Keratinocyte (primary cell): ENCODE measurements at places on chromosomes 16 and 17.

- no peak for DNase-seq
These were observed 17.8 kb downstream of the TSPOAP1 start for GRCh38 chr17:58310511-58311428.

- DNase-seq = no peak
These were observed 146.8 kb downstream of the ZFHX3 start for GRCh38 chr16:72901000-72901627.

DNA sequence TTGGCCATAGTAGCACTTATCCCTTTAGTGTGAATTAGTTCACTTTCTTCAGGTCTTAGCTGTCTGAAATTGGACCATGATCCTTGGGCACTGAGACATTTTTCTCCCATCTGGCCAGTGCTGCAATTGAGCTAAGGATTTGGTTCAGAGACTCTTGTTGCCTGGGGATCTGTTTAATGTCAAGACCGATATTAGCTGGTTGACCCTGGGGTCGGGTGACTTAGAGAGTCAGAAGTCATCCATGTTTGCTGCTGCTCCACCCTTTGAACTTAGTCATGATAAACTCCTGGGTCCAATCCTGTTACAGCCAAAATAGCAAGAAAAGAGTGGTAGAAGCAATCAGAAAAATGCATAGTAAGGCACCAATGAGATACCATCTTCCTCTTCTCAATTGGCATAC is 45.8 kb upstream of the TOX3 start:
- DNase-seq = no peak

DNA sequence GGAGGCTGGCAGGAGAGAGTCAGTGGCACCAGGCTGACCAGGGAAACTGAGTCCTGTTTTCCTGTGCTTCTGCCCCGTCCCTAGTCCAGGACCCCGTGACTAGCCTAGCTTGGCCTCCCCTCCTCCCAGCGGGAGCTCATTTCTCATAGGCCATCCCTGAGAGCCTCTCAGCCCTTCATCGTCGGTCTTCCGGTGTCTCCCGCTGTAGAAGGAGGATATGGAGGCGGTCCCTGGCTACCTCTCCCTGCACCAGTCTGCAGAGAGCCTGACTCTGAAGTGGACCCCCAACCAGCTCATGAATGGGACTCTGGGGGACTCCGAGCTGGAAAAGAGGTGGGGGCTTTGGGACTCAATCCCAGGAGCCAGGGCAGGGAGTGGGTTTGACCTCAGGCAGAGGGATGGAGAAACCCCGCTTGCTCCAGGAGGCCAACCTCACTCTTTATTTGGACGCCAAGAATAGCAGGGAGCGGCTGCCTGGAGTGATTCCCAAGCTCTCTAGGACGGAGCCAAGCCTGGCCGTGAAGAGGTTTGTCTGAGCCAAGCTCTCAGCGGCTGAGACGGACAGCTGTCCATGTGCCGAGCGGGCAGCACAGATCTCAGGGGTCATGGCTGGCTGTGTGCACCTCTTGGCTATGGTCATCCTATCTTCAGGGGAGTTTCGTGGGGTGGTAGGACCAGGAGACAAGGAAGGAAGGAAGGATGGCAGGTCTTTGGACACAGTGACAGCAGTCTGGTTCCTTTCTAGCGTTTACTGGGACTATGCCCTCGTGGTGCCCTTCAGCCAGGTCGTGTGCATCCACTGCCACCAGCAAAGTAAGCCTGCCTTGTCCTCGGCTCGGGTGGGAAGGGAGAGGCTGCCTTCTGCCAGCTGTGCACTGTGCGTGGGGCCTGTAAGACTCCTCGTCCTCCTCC is 26.8 kb downstream of the SGSM2 start:
- DNase-seq = no peak

GRCh38 chr17:30436729-30437128 is 40.5 kb upstream of the GOSR1 start:
- DNase-seq = no peak

- DNase-seq = no peak
These were observed 761 bp downstream of the GAN start for GRCh38 chr16:81315271-81316175.

DNA sequence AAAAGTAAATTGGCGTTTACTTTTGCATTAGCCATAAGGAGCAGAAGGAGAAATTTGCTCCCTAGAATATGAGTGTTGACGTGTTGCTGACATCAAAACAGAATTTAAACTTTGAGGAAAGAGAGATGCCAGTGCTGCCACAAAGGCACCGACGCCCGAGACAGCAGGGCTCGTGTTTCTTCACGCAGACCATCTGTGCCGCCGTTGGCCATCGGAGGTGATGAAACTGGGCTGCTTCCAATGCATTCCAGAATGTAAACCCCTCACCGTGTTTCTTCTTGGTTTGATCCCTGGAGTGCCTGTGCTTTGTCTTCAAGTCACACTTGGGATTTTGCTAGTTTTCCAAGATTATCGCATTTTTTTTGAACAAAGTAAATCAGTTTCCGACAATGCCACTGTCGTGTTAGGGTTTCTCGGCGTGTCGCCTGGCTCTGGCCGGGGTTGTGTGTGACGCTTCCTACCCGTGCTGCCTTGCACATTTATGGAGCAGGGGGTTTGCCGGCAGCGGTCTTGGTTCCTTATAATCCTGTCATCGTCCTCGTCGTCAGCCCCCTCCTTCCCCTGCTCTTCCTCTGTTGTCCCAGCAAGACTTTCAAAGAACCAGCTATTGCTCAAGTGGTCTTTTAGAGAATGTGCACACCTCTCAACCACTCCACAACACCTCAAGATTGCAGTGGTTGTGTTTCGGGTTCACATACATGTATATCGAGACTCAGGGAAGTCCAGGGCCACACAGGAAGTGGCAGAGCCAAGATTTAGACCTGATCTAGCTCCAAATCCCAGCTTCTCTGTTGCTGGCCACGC is 103.9 kb downstream of the METRNL start:
- DNase-seq = no peak

DNA sequence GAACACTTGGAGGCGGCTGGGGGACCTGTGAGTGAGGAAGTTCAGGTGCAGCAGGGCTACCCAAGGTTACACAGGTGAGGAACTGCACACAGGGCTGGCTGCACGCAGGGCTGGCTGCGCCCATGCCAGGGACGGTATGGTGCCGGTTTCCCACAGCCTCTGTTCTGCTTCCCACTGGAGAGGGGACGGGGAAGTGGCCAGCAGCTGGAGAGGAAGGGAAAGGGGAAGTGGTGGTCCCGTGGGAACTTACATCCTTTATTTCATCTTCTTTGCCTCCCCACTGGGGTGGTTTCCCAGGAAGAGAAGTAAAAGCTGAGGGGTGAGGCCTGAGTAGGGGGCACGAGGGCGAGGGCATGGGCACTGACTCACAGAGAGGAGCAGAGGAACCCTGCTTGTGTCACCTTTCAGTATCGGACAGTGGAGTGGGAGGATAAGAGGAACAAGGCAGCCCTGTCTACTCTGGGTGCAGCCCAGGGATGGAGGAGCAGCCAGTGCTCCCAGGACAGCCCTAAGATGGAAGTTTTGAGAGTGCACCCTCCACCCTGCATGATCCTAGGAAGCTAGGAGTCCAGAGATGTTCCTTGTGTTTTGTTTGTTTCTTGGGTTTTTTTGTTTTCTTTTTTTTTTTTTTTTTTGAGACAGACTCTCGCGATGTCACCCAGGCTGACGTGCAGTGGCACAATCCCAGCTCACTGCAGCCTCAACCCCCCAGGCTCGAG is 25.5 kb upstream of the CDH1 start:
- DNase-seq = no peak

- DNase-seq = no peak
These were observed 23.9 kb downstream of the NLRC5 start for GRCh38 chr16:57013229-57013628.

GRCh38 chr17:19273731-19274130 is 36.6 kb downstream of the EPN2 start:
- no peak for DNase-seq

GRCh38 chr17:3803308-3803640 is 2.3 kb upstream of the ITGAE start:
- no peak for DNase-seq

DNA sequence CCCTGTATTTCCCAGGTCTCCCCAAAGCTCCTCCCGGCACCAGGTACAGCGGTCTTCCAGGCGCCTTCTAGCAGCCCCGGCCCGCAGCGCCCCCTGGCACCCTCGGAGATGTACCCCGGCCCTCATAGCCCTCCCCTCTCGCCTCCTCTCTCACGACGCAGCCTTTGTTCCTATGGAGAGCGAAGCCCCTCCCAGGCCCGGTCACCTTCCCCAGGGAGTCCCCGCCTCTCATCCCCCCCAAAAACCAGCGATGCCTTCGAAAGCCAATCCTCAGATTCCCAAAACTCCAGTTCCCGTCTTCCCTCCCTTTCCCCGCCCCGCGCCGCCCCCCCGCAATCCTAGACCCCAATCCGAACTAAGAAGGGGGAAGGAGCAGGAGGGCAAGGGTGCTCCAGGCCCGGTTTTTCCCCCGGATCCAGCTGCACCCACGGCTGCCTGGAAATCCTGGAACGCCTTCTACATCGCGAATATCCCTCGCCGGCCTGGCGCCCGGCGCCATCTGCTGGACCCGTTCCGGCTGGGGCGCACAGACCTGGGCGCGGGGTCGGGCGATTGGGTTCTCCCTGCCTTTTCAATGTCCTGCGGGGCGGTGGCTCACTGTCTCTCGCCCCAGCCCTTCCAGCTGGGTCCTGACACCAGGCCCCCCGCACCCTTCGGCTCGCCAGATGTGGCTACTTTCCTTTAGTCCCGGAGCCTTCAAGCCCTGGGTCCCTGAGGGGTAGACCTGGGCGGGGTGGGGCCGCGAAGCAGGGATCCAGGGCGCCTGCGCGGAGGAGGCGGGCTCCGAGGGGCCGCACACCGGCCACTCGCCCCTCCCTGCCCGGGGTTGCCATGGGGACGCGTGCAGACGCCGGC is at the start of gene DNAH2:
TSS of gene DNAH2 (plus strand) at position 844 of the 855 bp plus-strand sequence. CDS start 1,991 bp downstream, outside the sequence.
- DNase-seq = peak; percentile 65

DNA sequence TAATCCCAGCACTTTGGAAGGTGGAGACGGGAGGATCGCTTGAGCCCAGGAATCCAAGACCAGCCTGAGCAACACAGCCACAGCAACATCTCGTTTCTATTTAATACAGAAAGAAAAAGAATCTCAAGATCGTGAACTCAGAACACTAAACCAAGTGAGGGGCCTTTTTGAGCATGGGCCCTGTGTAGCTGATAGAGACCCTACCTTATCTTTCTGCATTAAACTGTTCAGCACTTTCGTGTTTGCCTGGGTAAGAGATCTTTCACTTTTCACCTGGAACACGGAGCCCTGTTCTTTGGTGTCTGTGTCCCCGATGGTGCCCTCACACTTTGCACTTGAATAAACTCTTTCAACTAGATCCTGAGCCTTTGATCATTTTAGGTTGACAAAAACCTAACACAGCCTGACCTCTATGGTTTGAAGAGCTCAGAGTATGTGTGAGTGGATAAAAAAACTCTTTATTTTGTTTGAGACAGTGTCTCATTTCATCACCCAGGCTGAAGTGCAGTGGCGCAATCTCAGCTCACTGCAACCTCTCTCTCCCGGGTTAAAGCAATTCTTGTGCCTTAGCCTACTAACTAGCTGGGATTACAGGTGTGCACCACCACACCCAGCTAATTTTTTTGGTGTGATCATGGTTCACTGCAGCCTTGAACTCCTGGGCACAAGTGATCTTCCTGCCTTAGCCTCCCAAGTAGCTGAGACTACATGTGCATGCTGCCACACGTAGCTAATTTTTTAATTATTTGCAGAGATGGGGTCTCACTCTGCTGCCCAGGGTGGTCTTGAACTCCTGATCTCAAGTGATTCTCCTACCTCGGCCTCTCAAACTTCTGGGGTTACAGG is 83.8 kb upstream of the GRIN2A start:
- no peak for DNase-seq

GRCh38 chr17:44310609-44311376 is 2.4 kb downstream of the RUNDC3A start:
- DNase-seq = no peak

GRCh38 chr16:6837722-6838121 is 494.9 kb upstream of the RBFOX1 start:
- DNase-seq = no peak

- no peak for DNase-seq
These were observed 12.5 kb downstream of the SMTNL2 start for GRCh38 chr17:4596636-4597380.

GRCh38 chr16:50742576-50743200 is 802 bp downstream of the CYLD start:
- no peak for DNase-seq

- no peak for DNase-seq
These were observed 6.4 kb downstream of the CBLN1 start for GRCh38 chr16:49275050-49275730.

DNA sequence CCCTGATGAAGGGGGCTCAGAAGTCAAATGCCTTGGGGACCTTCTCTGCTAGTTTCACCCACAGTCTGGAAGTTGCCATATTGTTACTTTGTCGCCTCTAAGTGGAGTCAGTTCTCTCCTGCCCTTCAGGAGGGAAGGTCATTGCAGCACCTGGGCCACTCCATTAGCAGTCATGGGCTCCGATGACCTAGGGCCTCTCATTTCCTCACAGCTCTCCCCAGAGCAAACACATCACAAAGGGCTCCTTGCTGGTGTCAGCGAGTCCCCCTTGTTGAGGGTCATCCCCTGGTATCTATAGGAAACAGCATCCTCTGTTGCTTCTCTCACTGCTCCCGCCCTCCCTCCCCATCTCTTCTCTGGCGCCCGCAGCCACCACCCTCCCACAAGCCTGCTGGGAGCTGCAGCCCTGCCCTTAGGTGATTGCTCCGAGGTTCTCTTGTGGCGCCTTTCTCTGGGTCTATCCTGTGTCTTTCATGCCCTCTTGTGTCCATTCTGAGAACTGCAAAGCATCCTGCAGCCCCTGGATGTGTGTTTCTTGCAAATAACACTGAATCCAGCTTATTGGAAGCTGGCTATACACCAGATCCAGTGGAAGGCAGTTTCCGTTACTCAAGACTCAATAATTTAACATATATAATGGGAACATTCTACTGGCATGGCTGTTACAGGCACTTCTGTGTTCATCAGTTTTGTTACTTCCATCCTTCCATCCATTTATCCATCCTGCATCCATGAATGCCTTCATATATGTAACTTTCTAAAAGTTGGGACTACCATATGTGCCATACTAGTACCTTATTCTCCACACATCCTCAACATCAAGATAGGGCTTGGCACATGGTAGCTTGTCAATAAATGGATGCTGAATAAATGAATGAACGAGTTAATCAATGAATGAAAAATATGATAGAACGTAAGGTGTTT is 21.2 kb downstream of the PDILT start:
- peak; percentile 23 for DNase-seq

DNA sequence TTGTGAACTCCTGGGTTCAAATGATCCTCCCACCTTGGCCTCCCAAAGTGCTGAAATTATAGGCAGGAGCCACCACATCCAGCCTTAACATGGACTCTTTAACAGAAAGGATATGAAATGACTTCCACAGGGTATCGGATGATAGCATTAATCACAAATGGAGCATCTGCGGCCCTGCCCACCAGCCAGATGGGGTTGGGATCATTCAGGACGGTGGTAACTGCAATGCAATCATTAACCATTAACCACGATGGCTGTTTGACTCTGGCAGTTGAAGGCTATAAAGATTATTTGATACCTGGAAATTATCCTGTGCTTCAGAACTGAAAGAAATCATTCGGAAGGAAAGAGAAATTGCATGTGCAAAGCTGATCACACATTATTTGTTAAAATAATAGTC is 5.3 kb upstream of the CHST5 start:
- DNase-seq = no peak

- no peak for DNase-seq
These were observed 4.0 kb downstream of the ZDHHC1 start for GRCh38 chr16:67412294-67412693.
